ENCODE measurements at places on chromosomes 1 and 21.

DNA sequence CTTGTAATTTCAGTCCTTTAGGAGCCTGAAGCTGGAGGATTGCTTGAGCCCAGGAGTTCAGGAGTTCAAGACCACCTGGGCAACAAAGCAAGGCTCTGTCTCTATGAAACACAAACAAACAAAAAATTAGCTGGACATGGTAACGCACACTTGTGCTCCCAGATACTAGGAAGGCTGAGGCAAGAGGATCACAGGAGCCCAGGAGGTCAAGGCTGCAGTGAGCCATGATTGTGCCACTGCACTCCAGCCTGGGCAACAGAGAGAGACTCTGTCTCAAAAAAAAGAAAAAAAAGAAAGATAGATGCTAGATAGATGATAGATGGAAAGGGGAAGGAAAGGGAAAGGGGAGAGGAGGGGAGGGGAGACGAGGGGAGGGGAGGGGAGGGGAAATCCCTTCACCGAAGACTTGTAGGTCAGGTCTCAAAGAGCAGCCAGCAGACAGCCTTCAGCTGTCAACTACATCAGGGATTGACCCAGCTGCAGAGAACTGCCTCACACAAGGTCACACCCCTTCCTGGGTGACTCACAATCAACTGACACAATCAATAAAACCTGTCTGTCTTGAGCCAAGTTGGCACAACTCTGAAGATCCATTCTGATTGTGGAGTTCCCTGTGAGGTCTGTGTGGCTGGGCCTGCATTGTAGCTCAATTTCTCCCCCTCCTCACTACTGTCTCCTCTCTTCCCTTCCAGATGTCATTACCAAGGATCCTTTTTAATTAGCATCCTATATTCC lies 200.6 kb downstream of the RGS7 start:
- peak; percentile 65 for ATAC-seq

- ATAC-seq, result no peak
Measured at GRCh38 chr1:63987014-63987627, 213.3 kb downstream of the ROR1 start.

DNA sequence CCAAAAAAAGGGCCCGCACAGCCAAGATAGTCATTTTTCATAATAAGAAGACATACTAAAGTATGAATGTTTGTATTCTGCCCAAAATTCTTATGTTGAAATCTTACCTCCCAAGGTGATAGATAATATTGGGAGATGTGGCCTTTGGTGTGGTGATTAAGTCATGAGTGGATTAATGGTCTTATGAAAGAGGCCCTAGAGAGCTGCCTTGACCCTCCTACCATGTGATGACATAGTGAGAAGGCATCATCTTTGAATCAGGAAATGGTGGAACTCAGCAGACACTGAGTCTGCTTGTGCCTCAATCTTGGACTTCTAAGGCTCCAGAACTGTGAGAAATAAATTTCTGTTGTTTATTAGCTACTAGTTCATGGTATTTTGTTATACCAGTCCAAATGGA lies 11.8 kb upstream of the RNPC3 start:
- no peak for ATAC-seq

- ATAC-seq, result no peak
Measured at GRCh38 chr1:87295445-87296110, 33.1 kb upstream of the LMO4 start.

- no peak for ATAC-seq
Measured at GRCh38 chr21:34881839-34882371, 167.2 kb downstream of the RUNX1 start.

DNA sequence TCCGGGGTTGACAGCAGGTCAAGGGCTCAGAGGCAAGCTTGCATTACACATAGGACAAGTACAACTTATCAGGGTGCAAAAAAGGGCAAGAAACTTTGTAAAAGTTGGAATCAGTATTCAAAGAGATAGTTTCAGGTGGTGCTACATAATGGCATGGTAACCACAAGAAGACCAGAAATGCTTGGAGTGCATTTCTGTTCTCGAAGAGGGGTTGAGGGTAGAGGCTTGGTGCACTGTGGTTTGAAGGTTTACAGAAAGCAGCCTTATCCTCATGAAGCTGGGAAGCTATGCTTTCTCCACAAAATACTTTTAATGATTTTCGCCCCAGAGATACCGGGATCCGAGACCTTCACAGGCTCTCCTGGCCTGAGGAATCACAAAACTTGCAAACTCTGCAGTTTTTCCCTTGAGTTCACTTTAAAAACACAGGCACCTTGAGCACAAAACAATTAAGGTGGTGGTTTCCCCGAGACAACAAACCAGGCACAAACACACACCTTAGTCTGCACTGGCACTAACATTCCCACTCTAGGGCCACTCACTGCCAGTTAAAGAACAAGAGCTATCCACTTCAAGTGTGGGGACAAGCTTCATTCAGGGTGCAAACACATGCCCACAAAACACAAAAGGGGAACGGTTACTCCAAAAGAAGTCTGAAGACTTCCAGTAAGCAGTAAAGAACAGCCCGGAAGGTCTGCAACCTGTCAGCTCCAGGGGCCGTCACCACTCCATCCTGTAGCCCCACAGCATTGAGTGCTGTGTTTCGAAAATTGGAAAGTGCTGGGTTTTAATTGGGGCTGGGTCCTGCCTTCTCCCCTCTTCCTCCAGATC lies 29.8 kb upstream of the NFIA start:
- ATAC-seq, result no peak

DNA sequence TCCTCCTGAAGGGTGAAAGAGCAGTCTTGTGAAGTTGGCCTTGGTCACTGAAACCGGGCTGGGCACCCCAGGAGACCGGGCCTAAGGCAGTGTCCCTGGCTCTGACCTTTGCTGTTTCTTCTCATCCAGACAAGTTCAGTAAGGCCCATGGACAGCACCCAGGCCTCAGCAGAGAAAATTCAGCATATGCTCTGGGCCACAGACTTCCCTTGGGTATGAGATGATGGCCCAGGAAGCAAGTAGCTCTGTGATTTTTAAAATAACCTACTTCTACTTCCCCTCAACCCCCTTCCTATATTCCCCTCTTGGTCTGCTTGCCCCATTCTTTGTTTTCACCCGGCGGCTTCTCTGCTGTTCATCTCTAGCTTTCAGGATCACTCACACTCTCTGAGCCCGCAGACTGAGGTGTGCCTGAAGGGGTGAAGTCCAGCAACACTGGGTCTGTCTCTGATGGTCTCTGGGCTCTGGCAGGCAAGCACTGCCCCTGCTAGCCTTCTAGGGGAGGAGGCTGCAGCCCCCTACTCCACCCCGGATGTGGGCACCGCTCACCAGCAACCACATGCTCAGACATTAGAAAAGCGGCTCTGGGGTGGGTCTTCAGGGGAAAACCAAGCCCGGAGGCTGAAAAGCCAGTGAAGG lies 2.9 kb upstream of the GPR25 start:
- ATAC-seq, result peak; percentile 78

- peak; percentile 41 for ATAC-seq
Measured at GRCh38 chr1:20426371-20426770, 59.6 kb downstream of the CAMK2N1 start.

DNA sequence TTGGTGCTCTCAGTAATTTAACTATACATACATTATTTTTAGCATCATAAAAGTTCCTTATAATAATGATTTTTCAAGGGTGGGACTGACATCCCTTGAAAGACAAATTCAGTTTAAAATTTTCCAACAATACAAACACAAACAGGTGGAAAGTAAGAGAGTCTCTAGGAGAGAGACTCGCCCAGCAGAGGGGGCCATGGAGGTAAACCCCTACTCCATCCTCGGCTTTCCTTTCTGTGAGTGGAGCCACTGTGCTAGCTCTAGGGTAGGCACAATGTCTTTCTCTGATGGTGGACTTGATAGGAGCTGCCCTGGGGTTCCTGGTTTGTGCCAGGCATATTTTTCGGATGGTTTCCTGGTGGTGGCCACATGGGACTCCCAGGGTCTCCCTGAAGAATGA lies 8.3 kb downstream of the CSMD2 start:
- ATAC-seq, result no peak

- no peak for ATAC-seq
Measured at GRCh38 chr1:96073100-96073499, 648.5 kb upstream of the PTBP2 start.

- no peak for ATAC-seq
Measured at GRCh38 chr1:9183898-9184297, 50.7 kb upstream of the H6PD start.

- ATAC-seq, result no peak
Measured at GRCh38 chr1:12540580-12541273, 77.3 kb downstream of the DHRS3 start.

- no peak for ATAC-seq
Measured at GRCh38 chr21:37369307-37369854, 2.8 kb downstream of the DYRK1A start.

- ATAC-seq, result no peak
Measured at GRCh38 chr1:246058466-246058865, 448.6 kb downstream of the SMYD3 start.

DNA sequence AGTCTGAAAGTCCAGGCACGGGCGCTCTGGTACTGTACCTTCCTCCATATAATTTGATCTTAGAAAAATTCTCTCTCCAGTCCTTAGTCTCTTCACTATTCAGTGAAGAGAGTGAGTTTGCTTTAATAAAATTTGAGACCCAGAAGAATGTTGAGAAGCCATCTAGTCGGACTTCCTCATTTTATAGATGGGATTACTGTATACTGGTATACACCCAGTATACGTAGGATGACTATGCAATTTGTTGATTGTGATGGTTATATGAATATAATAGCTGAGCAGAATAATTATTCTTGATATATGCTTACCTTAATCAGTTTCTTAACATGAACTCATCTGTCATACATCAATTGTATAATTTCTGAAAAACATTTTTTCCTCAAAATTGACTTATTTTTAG lies 328.0 kb upstream of the B3GALT2 start:
- ATAC-seq, result no peak

DNA sequence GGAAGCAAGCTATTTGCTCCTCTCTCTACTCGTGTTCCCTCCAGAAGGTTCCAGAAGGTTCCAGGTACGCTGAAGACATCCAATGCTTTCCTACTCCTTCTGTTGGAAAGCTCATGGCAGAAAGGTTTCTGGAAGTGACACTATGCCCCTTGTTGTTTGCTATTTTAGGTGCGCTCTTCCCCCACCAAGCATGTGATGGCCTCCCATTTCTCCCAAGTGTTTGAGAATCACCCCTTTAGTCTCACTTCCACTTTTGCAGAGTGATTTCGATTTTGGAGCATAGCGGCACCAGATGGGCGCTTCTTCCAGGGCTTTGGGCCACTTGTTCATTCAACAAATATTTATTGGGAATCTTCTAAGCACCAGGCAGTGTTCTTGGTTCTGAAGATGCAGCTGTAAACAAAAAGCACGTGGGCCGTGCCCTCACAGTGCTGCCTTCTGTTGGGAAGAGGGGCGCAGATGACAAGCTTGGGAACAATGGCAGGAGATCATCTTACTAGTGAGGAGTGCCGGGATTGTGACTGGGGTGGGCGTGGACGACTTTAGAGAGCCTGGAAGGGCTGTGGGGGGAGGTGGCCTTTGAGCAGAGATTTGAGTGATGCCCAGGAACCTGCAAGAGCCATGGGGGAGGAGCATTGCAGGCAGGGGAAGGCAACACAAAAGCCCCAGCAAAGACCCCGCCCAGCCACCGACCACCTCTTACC lies 43.0 kb upstream of the TARDBP start:
- ATAC-seq, result no peak

GRCh38 chr1:38785285-38786039 lies 74.1 kb downstream of the RRAGC start:
- no peak for ATAC-seq

DNA sequence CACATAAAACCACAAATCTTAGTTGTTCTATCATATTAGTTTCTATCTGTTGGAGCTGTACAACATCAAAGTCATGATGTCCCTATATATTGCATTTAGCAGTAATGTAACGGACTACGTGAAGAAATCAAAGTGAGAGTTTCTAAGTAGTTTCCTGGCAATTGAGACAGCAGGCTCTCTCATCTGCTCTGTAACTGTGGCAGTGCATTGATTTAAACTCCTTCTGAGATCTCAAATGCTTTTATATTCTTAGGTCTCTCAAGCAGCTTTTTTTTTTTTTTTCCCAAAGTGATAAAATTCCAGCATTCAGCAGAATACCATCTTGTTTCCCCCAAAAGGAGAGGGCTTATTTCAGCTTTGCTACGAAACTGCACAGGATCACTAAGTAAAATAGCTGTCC lies 480.1 kb downstream of the PTBP2 start:
- no peak for ATAC-seq

DNA sequence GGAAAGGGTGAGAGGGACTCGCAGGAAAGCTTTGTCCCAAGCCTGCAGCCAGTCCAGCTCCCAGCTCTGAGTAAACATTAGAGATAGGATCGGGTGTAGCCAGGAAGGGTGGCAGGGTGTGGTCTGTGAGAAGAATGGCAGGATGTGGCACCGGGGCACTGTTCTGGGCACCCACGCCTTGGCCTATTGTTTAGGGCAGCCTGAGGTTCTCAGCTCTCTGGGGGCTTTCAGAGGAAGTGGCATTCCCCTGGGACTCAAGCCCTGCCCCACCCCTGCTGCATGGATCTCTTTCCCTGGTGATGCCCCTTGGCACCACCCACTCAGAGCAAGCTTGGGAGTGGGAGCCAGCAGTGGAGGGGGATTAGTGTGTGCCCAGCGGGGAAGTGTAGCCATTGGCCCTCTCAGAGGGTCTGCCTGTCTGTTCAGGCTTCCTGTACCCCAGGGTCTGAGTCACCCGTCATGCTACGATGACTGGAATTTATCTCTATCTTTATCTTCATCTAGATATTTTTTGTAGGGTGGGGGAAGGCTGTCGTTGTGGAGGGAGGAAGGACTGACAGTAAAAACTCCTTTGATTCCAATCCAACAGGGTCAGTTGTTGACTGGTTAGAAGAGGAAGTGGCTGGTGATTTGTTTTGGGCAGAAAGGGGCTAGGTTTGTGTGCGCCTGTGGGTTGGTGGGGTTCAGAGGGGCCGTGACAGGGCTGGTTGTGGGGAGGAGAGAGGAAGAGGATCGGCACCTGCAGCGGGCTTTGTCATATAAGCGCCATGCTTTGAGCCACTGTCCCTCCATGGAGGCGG lies 31.6 kb downstream of the SOX13 start:
- ATAC-seq, result peak; percentile 83

GRCh38 chr1:73887412-73887811 lies 310.6 kb downstream of the LRRIQ3 start:
- ATAC-seq, result no peak

GRCh38 chr21:38769191-38769780 lies 36.4 kb upstream of the ETS2 start:
- no peak for ATAC-seq

DNA sequence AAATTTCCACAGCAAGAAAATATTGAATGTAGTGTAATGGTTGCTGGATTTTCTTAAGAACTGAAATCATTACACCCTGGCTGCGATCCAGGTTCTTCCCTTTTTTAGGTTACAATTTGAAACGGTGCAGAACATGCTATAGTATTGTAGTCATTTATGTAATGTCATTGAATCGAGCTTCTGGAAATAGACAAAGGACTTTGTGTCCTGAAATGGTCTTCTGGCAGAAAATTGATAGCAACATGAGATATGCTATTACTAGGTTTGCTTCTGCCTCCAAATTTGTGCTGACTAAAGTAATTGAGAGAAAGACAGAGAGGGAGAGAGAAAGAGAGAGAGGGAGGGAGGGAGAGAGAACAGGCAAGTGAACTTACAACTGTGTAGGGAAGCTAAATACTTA lies 146.2 kb upstream of the NFIA start:
- no peak for ATAC-seq

Measured in stimulated activated memory B cell treated with anti-CD40 and anti-IgM and Interleukin-4, amounts not matched to agents 10 μg/mL and 1 μg/mL and 100 μg/mL, for 72 hours (primary cell).